Chondrocyte (in vitro differentiated cells): ENCODE measurements at places on chromosomes 3 and 15.

DNA sequence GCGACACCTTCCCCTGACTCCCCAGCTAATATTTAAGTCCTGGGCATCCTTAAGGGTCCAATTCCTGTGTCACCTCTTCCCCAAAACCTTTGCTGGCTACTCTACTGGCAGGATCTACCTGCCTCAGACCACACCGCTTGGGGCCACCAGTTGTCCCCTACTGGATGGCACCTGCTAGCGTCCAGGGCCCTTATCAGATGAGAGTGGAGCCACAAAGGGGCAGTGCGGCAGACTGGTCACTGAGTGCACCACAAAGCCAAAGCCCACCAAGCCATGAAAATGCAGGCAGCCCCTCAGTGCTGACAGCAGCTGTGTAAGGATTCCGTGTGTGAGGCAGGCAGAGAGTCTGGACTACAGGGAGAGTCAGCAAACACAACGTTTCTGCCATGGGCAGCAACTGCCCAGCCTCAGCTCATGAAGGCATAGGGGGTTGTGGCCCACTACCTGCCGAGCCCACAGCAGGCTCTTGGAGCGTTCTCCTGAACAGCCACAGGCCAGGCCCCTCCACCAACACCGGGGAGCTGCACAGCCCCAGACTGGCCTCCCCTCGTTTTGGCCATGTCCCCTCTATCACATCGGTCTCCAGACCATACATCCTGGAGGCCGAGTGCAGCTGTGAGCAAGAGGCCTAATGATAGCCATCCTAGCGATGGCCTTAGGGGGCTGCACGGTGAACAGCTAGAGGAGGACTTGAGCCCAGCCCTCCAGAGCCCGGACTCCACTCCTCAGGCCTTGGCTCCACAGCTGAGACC is 32.3 kb downstream of the ALDH1L1 start:
- peak; percentile 79 for DNase-seq
- no peaks in the 10 kb centered on the region for H3K4me1 ChIP-seq
- H3K27ac ChIP-seq, result no peak overlapping the region
- H3K27me3 ChIP-seq, result peaks cover 28% of the 10 kb centered on the region

DNA sequence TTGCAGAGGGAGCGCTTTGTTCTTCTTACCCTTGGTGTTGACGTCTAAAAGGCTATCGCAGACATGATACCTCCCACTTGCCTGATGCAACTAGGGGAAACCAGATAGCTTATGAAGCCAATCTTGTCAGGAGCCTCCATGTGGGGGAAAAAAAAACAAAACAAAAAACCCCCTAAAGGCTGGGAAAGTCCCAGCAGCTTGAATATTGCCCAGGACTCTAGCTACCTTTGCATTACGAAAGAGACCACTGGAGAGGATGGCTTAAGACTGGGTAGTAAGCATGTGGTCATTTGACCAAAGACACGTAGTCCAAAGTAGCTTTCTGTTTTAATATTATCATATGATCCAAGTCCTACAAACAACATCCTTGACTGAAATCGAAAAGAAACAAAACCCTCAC is 120.7 kb upstream of the WNT5A start:
- H3K4me3 ChIP-seq, result no peak overlapping the region
- H3K4me1 ChIP-seq, result no peaks in the 10 kb centered on the region
- H3K27me3 ChIP-seq, result no peaks in the 10 kb centered on the region

GRCh38 chr3:125083776-125084175 is 28.0 kb upstream of the HEG1 start:
- no peak overlapping the region for H3K27ac ChIP-seq
- no peak overlapping the region for H3K4me3 ChIP-seq
- H3K27me3 ChIP-seq, result no peaks in the 10 kb centered on the region
- H3K4me1 ChIP-seq, result peaks cover 20% of the 10 kb centered on the region
- peaks cover 8% of the 10 kb centered on the region for H3K36me3 ChIP-seq

DNA sequence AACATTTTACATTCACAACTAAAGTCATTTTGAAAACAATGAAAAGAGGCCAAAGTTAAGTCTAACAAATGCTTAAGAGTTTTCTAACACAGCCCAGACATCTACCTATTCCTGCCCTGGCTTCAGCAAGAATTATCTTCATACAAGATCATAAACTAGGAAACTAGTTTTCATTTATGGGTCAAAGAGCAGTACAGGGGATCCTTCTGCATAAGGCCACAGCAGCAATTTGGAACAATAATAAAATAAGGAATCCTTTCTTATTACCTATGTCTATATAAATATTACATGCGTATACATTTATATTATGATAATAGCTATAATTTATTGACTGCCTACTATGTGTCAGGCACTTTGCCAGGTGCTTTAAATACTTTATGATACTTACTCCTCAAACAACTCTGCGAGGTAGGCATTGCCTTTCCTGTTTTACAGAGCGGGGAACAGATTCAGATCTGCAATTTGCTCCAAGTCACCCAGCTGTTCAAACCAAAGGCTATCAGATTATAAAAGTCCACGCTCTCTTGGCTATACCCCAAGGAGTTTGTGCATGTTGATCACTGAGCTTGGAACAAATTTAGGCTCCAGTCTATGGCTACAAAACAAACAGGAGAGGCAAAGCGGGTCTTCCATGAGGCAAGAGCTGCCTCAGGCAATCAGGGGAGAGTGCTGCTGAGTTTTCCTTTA is 196.4 kb downstream of the RORA start:
- no peak overlapping the region for H3K4me3 ChIP-seq
- no peak overlapping the region for H3K27ac ChIP-seq
- no peak for DNase-seq

DNA sequence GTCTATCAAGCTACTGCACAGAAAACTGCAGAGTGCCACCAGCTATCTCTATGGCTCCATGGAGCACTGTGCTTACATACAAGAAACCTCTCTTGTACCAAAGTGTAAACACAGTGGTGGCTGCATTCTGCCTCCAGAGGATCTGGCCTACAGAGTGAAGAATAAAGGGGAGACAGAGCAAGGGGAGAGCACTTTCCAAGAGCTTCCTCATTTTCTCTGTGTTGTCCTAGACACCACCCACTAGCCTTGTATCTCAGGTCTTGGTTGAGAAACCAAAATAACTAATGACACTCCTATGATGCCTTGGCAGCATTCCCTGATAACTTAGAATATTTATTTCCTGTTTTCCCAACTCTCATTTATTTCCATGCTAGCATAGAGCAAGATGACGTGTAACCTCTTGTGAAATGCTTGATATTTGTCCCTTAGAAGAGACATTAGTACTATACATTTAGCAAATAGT is 56.9 kb upstream of the PHLDB2 start:
- no peaks in the 10 kb centered on the region for H3K36me3 ChIP-seq
- peaks cover 50% of the 10 kb centered on the region for H3K4me1 ChIP-seq
- DNase-seq, result no peak
- H3K27ac ChIP-seq, result peak overlapping the region; percentile 94

DNA sequence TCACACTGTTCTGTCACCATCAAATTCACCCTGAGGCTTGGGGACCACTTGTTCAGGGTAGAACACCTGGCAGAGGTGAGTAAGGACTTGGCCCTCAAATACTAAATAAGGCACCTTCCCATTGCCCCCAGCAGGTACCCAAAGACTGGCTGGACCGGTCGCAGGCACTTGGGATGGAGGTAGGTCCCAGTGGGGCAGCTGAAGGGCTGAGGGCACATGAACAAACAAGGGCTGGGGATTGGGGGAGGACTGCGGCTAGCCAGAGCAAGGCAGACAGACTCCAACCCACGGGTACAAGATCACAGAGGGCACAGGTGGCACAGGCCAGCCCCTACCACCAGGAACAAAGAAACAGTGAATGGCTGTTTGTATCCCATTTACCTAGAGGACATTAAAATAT is 1.9 kb downstream of the MRPS25 start:
- no peaks in the 10 kb centered on the region for H3K27me3 ChIP-seq
- H3K4me3 ChIP-seq, result peak overlapping the region; percentile 27

- H3K4me1 ChIP-seq, result peaks cover 6% of the 10 kb centered on the region
- H3K36me3 ChIP-seq, result no peaks in the 10 kb centered on the region
- no peak overlapping the region for H3K27ac ChIP-seq
- no peak for DNase-seq
- H3K4me3 ChIP-seq, result no peak overlapping the region
Observed at GRCh38 chr3:52986938-52987337, 58.9 kb downstream of the SFMBT1 start.

- DNase-seq, result no peak
- H3K36me3 ChIP-seq, result peaks cover 20% of the 10 kb centered on the region
- no peak overlapping the region for H3K4me3 ChIP-seq
- no peaks in the 10 kb centered on the region for H3K27me3 ChIP-seq
Observed at GRCh38 chr3:14175383-14176037, 2.9 kb downstream of the XPC start.

GRCh38 chr3:193051314-193051713 is 133.7 kb upstream of the MB21D2 start:
- H3K36me3 ChIP-seq, result no peaks in the 10 kb centered on the region
- no peak overlapping the region for H3K27ac ChIP-seq
- H3K4me1 ChIP-seq, result peaks cover 26% of the 10 kb centered on the region
- H3K4me3 ChIP-seq, result no peak overlapping the region
- DNase-seq, result no peak

DNA sequence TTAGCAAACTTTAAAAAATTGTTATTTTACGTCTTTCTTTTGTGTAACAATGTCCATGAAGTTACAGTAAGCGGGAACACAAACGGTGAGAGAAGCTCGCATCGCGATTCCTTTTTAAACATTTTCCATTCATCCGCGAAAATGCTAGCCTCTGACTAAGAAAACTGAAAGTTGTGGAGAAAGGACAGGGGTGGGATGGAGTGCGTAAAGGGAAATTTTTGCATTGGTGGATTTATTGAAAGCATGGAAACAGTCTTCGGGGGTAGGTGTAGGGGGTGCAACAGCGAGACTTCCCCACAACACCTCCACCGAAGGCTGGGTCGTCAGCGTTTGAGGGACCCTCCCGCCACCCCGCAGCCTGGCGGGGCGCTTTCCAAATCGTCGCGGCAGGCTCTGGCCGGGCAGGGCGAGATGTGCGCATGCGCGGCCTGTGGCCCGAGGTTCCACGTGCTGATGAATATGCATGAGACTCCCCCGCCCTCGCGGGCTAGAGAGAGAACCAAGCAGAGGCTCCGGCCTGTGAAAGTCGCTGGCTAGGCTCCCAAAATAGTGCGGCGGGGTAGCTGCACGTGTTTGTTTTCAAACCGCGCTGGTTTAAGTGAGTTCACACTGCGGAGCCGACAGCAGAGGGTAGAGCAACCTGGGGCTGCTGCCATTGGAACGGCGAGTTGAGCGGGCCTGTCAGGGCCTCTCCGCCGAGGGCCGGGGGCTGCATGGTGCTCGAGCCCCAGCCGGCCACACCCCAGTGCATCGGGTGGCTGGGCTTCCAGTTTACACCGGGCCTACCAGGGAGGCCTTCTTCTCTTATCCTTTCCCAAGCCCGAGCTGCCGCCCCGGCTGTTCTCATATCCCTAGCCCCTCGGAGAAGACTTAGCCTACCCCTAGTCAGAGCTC is 9.9 kb downstream of the ZIC1 start:
- H3K4me3 ChIP-seq, result peak overlapping the region; percentile 69
- peaks cover 48% of the 10 kb centered on the region for H3K4me1 ChIP-seq
- DNase-seq, result peak; percentile 96
- peaks cover 60% of the 10 kb centered on the region for H3K27me3 ChIP-seq
- H3K27ac ChIP-seq, result peak overlapping the region; percentile 51
- H3K36me3 ChIP-seq, result peaks cover 2% of the 10 kb centered on the region

GRCh38 chr15:41891226-41891625 is 2.6 kb downstream of the SPTBN5 start:
- DNase-seq, result no peak
- no peak overlapping the region for H3K4me3 ChIP-seq
- peaks cover 18% of the 10 kb centered on the region for H3K4me1 ChIP-seq

DNA sequence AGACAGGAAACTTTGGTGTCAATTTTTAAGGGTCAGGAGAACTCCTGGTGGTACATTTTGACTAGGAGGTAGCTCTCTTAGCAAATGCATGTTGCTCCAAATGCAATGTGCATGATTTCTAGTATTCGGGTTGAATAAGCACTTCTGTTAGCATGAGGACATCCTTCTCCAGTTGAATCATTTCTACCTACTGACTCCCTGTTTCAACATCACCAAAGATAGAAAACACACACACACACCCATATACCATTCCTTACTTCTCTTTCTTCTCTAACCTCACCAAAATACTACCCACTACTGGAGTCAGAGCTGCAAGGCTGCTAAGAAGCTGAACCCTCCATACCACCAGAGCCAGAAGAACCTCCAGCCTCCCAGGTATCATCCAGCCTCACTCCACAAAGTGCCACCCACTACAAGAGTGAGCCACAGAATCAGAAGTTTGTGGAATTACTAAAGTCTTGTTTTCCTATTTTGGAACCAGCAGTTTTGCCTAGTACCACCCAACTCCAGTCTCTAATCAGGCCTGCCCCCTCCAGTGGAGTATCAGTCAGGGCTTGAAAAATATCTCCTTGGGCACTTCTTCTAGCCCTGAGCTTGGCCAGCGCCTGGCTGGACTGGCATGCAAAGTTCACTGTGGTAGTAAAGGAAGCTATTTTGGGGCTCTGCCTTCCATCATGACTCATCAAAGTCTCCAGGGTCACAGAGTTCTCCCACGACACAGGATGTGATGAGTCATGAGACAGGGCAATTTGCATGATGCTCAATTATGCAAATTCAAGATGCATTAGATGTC is 110.3 kb downstream of the CYP19A1 start:
- H3K36me3 ChIP-seq, result no peaks in the 10 kb centered on the region
- no peaks in the 10 kb centered on the region for H3K27me3 ChIP-seq
- H3K4me1 ChIP-seq, result peaks cover 30% of the 10 kb centered on the region
- peak overlapping the region; percentile 73 for H3K27ac ChIP-seq

DNA sequence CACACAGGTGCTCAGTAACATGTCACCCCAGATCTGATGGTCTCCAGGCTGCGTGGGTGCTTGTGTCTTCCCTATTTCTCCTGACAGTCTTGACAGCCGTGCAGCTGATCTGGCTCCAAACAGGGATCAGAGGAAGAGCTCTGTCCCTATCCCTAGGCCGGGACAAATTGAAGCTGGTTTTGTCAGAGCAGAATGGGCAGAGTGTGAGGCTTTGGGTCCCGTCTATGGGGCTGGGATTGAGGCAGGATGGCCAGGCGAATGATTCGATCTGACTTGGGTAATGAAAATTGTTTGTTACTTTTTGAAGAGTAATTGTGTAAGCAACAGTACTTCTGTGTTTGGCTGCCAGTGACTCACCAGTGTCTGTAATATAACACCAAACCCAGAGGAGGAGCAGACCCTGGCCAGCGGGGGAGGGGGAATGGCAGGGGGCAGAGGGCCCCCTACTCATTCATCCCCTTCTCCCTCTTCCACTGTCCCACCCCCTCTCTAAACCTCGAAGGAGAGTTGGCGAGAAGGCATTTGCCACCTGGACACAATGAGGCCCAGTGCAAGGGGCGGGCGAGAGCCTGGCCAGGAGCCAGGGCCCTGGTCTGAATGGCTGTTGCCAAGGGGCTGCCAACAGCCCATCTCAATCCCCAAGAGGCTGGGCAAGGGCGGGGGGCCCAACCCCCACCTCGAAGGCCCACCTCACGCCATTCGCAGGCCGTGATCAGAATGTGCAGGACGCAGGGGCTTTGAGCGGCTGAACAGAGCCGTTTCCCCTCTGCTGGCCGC is 4.9 kb upstream of the MAGEF1 start:
- no peak for DNase-seq
- H3K27me3 ChIP-seq, result no peaks in the 10 kb centered on the region
- no peaks in the 10 kb centered on the region for H3K36me3 ChIP-seq
- peak overlapping the region; percentile 4 for H3K4me3 ChIP-seq
- H3K4me1 ChIP-seq, result peaks cover 46% of the 10 kb centered on the region
